ENCODE measurements at places on chromosomes 7 and 10.

GRCh38 chr10:100743626-100744135 is 1.7 kb upstream of the PAX2 start:
- no peak for DNase-seq

DNA sequence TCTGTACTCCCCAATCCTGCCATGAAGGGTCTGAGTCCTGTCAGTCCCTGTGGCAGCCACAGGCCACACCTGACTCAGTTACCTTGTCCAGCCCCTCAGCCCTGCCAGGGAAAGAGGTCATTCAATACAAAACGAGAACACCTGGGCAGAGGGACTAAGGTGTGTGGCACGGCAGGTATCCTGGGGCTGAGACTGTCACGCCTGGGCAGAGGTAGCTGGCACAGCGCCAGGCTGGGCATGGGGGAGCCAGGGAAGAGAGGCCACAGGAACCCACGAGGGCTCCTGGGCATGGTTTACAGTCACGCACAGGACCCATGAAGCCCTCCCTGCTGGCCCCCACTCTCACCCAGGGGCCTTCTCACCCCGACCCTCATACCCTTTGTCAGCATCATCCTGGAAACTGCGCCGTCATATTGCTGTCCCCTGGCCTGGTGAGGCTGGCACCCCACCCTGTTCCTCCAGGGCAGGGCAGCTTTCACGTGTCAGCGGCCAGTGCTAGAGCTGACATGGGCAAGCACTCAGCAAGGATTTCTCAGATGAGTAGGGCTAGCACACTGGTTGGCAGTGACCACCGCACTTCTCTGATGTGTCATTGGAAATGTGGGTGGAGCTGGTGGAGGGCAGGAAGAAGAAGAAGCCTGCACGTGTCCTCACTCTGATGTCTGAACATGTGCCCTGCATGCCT is 42.7 kb downstream of the LRRC18 start:
- no peak for DNase-seq

DNA sequence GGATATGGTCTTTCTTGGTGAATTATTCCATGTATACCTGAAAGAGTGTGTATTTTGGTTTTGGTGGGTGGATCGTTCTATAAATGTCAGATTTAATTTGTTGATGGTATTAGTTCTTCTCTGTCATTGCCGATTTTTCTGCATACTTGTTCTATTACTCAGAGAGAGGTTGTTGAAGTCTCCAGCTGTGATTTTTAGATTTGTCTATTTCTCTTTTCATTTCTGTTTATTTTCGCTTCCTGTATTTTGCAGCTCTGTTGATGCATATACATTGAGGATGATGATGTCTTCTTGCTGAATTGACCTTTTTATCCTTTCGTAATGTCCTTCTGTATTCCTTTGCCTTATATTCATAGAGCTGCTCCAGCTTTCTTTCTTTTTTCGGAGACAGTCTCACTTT is 12.1 kb upstream of the BHLHA15 start:
- DNase-seq, result no peak

GRCh38 chr7:155585951-155586350 is 39.6 kb upstream of the CNPY1 start:
- DNase-seq, result no peak

DNA sequence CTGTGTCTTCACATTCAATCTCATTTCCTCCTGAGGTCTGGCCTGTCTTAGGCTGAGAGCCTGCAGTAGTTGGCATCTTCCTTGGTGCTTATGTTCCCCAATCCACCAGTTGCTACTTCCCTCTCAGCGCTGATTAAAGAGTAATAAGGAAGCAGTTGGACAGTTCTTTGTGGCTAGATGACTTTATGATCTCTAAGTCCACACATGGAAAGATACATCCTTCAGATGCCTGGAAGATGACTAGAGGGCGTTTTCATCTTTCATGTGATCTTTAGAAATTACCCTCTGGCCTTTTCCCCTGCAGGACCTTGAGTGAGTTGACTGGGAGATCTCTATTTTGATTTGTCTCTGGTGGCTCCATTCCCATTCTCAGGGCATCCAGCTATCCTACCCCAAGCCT is 204.5 kb downstream of the GRM3 start:
- no peak for DNase-seq

- DNase-seq, result no peak
Measured at GRCh38 chr7:34452363-34452762, 205.7 kb upstream of the NPSR1 start.

- DNase-seq, result no peak
Measured at GRCh38 chr10:124550293-124551034, 88.8 kb downstream of the LHPP start.

DNA sequence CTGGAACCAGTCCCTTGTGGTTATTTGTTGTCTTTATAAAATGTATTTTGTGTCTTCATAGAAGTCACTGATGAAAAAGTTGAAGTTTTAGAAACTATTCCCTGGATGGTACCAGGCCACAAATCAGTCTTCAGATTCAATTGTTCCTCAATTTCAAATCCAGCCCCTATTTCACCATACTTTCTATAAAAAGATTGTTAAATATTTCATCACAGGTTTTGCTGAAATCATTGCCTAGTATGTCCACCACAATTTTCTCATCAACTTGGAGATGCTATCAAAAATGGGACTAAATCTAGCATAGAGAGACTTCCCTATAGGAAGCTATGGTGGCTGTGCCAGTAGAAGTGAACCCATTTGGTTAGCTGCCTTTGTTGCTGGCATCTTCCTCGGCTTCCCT is 118.5 kb downstream of the RAB18 start:
- no peak for DNase-seq

DNA sequence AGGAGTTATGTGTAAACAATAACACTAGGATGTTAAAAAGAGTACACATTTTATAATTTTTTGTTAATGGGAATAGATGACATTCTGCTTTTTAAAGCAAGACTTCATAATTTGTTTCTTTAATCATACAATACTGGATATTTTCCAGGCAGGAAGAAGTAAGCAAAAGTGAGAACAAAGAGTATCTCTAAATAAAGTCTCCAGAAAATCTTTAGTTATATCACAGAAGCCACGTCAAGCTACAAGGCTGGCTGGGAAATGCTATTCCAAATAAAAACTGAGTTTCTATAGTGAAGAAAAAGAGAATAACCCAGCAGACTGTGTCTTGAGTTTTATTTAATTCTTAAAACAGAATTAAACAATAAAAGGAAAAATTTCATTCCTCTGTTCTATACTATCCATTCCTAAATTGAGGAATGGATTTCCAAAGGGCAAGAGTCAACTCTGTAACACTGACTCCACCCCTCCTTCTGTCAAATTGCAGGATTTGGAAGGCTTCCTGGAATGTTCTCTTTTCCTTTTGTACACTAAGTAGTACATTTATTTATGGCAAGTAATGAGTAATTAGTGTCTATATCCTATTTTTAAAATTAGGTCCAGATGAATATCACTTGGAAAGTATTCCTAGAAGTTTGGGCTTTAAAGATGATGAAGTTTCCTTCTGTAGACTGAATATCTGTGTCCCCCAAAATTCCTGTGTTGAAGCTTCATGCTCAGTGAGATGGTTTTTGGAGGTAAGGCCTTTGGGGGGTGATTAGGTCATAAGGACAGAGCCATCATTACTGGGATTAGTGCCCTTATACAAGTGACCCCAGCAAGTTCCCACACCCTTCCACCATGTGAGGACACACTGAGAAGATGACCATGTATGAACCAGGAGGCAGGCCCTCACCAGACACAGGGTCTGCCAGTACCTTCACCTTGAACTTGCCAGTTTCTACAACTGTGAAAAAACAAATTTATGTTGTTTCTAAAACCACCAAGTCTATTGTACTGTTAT is 290.9 kb downstream of the CRPPA start:
- DNase-seq, result no peak

GRCh38 chr10:121655254-121656144 is 57.3 kb upstream of the FGFR2 start:
- no peak for DNase-seq

DNA sequence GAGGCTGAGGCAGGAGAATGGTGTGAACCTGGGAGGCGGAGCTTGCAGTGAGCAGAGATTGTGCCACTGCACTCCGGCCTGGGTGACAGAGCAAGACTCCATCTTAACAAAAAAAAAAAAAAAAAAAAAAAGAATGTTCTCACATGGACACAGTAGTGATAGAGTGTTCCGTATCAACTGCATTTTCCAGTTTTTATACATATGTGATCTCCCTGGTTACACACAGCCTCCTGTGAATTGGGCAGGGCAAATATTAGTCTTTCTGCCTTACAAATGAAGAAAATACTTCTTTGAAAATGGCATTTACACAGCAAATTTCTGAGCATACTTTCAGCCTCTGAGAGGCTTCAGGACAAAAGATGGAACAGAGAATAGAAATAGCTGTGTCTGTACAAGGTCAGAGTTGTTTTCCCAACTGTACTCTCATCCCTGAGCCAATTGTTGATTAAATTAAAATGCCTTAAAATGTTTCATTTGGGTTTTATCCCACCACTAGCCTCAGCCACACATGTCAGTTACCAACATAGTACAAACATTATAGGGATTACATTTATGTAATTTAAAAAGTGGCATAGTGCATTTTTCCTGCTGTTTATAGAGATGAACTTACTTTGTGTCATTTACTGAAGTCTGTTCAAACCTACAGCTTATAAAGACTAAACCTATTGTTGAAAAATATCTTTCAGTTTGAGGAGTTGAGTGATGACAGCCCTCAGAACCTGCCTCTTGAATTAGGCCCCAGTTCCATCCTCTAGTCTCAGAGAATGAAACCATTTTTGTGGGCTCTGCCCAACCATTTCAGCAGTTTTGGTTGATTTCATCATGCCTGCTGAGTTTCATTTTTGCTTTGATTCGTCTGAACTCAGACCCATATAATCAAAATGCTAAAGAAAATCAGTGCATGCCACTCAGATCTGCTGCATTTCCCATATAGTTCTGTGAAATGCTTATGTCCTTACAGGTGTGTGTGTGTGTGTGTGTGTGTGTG is 609.4 kb upstream of the C7orf33 start:
- DNase-seq, result no peak

GRCh38 chr7:142813226-142813625 is 41.6 kb upstream of the EPHB6 start:
- no peak for DNase-seq

DNA sequence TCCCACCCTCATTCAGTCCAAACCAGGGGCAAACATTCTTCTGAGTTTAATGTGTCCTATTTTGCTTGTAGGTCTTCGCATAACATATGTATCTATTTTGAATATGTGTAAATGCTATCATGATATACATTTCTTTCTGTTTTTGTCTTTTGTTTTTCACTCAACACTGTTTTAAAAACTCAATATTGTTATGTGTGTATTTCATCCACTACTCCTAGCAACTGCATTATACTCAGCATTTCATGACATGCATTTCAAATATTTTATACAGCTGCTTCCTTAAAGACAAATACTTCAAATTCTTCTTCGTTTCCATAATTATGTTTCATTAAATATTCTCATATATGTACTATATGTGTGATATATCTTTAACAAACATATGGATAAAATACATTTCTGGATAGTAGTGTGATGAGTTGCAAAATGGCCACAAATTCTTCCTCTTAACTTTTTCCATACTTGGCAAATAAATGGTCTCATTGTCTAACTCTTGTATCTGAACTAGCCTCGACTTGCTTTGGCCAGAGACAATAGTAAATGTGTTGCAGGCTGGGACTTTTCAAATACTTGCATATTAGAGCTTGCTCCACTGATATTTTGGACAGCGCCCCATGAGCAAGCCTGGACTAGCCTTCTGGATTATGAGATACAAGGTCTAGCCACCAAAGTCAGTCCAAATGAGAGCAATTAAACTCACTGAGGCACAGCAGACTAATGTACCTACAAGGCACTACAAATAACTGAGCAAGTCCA is 539.7 kb upstream of the KCND2 start:
- no peak for DNase-seq

DNA sequence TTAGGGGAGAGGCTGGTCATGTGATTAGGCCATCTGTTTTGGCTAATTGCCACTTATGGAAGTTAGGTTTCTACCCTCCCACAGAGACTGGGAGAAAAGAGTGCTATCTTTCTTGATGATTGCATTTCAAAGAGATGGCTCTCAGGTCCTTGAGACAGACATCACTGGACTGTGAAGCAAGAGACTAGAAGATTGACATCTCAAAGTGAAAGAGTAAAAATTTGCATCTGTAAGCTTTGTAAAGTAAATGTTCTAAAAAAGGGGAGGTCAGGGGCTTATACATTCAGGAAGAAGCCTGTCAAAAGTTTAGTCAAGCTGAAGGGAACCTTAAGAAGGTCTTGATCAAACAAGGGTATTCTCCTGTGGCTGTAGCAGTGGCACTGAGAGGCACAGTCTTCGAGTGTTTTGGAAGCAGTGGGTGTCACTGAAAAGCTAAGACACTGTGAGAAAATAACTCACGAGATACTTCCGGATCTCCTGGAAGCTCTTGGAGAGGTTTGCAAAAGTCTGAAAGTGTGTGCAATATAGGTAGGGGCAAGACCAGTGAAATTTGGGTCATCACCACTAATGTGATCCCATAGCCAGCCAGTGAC is 342.1 kb downstream of the PHF14 start:
- DNase-seq, result no peak

- no peak for DNase-seq
Measured at GRCh38 chr7:130303982-130304381, 11.0 kb downstream of the CPA4 start.

GRCh38 chr10:88473989-88474883 is 108.9 kb downstream of the RNLS start:
- DNase-seq, result no peak

GRCh38 chr7:3094701-3095445 is 51.2 kb upstream of the CARD11 start:
- DNase-seq, result peak; percentile 12

- DNase-seq, result no peak
Measured at GRCh38 chr7:114789871-114790311, 132.0 kb upstream of the MDFIC start.

DNA sequence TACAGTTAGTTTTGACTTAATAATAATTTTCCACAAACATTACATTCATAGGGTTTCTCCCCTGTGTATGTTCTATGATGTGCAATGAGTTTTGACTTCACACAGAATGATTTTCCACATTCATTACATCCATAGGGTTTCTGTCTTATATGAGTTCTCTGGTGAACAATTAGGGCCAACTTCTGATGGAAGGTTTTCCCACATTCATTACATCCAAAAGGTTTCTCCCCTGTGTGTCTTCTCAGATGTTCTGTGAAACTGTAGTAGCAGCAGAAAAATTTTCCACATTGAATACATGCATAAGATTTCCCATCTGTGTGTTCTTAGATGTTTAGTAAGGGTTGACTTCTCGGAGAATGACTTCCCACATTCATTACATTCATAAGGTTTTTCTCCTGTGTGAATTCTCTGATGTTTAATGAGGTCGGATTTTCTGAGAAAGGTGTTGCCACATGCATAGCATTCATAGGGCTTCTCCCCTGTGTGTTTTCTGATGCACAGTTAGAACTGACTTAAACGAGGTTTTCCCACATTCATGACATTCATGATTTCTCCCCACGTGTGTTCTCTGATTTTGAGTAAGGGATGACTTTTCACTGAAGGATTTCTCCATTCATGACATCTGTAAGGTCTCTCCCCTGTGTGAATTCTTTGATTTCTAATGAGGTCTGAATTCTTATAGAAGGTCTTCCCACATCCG is 118.5 kb downstream of the ZNF33B start:
- DNase-seq, result no peak

- DNase-seq, result no peak
Measured at GRCh38 chr7:101126651-101127459, at the start of gene SERPINE1. Gene SERPINE1, plus strand, starts transcription at chr7:101127104. Its CDS starts 1,290 bp downstream, at chr7:101128394.

All from stimulated activated CD4-positive, alpha-beta T cell treated with anti-CD3 and anti-CD28 coated beads, TNF-alpha, amount 100 ng/mL, for 1 hour (primary cell).